Esophagus muscularis mucosa (tissue), 4 donors: ENCODE measurements at places on chromosomes 16 and 17.
A peak's percentile ranks its signal among the peaks of the same experiment; 100 is the strongest.

DNA sequence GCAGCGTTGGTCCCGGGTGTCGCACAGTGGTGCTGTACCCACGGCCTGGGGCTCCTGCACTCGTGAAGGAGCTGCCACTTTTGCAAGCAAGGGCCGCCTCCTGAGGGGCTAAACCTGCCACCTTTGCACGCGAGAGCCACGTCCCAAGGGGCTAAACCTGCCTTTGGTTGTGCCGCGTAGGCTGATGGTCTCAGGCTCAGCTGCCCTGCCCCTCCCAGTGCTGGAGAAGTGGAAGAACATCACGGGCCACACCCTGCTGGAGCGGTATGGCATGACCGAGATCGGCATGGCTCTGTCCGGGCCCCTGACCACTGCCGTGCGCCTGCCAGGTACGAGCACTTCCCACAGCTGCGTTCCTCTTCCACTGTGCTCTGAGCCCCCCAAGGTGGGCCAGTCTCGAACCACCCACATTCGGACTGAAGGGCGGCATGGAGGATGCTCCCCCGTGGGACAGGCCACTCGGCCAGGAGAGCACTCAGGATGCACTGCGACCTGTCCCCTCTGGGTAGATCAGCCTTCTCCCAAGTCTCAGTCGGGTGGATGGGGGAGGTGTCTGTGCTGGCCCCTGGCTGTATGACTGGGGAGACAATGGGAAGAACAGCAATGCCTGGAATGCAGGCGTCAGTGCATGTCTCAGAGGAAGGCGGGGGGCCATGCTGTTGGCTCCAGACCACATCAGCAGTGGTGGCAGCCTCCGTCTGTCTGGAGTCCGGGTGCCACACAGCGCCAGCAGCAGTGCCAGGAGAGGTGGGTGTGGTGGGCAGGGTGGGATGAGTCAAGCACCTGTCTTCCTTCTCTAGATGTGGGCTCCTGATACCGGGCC is 20.7 kb downstream of the ACSF3 start:
- no peak for DNase-seq

GRCh38 chr16:78184238-78185183 is 85.1 kb downstream of the WWOX start:
- no peak for DNase-seq

DNA sequence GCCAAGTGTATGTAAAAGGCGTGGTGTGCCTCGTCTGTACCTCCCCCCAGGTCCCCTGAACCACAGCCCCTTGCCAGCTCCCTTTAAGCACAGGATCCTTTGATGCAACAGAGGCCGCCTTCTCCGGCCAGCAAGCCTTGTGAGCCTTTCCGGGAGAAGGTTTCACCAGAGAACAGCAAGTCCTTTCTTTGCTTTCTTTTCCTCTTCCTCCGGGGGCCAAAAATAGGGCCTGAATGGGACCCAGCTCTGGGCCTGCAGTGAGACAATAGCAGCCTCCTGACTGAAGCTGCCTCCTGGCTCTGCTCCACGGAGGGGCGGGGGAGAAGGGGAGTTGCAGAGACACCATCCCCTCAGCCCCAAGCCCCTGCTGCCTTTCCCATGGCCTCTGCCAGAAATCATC is 9.0 kb downstream of the ADGRG1 start:
- DNase-seq: no peak

DNA sequence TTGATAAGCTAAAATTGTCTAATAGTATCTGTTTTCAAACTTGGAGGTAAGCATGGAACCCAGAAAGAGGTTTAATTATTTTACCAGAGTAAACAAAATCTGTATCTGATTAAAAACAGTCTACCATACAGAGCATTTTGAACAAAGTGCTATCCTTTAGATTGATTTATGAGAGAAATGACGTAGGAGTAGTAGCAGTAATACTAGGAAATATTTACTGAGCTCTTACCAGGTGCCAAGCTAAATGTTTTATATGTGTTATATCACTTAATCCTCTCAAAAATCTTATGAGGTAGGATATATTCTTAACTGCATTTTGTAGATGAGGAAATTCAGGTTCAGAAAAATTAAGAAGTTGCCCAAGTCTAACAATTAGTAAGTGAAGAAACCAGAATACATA is 186.4 kb upstream of the NOG start:
- no peak for DNase-seq

GRCh38 chr16:49280105-49280741 is 1.4 kb downstream of the CBLN1 start:
- DNase-seq: peak; percentile 88

DNA sequence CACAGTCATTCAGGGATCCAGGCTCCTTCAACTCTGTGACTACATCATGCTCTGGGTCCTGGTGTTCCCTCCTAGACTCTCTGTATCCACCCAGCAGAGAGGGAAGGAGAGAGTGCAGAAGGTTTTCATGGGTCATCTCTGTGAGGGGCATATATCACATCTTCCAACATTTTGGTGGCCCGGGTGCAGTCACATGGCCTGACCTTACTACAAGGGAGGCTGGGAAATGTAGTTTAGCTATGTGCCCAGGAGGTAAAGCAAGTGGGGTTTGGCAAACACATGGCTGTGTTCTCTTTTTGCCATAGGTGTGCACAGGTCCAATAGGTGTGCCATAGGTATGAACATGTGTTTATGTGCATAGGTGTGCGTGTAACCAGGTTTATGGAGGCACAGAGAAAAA is 222.2 kb upstream of the EEF2KMT start:
- no peak for DNase-seq

DNA sequence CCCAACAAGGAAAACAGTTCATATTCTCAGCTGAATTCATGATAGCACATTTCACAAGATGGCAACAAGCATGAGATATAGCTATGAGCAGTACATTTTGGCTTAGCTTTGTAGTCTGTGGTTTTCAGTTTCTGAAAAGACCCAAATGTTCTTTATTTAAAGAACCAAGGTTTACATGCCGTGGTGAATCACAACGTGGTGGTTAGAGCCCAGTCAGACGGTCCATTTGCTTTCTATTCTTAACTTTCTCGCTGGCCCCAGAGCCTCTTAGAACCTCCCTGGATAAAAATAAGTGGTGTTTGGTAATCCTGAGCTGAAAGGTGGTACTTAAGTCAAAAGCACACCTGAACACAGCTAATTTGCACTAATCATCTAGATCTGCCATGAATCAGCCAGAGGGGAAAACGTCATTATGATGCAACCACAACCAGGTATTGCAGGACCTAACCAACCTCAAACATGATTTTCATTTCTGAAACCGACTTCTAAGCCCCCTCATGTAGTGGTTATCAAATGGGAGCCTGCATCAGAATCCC is 18.6 kb upstream of the HAPSTR1 start:
- DNase-seq: no peak

GRCh38 chr16:88553739-88554138 is 16.5 kb upstream of the ZC3H18 start:
- no peak for DNase-seq

DNA sequence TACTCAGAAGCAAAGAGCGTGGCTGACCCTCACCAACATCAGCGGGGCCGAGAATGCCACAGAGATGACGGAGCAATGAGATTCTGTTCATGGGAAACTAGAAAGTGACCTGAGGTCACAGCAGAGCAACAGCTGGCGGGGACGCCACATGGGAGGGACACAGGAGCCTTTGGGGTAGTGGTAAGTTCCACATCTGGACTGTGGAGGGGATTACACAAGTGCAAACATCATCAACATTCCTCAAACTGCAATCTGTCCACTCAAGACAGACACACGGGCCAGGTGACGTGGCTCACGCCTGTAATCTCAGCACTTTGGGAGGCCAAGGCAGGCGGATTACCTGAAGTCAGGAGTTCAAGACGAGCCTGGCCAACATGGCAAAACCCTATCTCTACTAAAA is 11.2 kb downstream of the HAGH start:
- no peak for DNase-seq

- no peak for DNase-seq
Observed at GRCh38 chr17:80558046-80558445, 13.4 kb downstream of the RPTOR start.

- no peak for DNase-seq
Observed at GRCh38 chr16:14131774-14132695, 60.9 kb downstream of the MRTFB start.

GRCh38 chr16:71188956-71189712 is 41.4 kb downstream of the HYDIN start:
- DNase-seq: no peak

GRCh38 chr17:8360751-8361150 is 15.8 kb downstream of the KRABD2 start:
- no peak for DNase-seq

DNA sequence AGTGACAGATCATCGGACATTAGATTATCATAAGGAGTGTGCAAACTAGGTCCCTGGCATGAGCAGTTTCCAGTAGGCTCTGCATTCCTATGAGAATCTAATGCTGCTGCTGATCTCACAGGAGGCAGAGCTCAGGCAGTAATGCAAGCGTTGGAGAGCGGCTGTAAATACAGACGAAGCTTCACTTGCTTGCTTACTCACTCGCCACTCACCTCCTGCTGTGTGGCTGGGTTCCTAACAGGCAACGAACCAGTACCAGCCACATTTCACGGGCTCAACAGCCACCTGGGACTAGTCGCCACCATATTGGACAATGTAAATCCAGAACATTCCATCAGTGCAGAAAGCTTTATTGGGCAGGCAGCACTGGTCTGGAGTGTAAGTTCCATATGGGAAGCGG is 7.7 kb downstream of the JPH3 start:
- DNase-seq: no peak

DNA sequence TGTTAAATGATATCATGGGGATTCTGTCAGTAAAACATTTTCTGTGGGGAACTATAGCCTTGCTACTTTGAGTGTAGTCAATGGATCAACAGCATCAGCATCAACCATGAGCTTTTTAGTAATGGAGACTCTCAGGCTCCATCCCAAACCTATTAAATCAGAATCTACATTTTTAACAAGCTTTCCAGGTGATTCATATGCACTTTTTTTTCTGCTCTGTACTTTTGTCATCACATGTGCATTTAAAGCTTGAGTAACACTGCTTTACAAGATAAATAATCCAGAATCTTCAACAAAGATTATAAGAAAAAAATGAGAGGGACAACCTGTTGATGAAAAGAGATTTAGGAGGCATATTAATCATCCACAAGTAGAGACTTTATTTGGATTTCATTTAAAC is 23.5 kb downstream of the NUP93 start:
- DNase-seq: no peak

DNA sequence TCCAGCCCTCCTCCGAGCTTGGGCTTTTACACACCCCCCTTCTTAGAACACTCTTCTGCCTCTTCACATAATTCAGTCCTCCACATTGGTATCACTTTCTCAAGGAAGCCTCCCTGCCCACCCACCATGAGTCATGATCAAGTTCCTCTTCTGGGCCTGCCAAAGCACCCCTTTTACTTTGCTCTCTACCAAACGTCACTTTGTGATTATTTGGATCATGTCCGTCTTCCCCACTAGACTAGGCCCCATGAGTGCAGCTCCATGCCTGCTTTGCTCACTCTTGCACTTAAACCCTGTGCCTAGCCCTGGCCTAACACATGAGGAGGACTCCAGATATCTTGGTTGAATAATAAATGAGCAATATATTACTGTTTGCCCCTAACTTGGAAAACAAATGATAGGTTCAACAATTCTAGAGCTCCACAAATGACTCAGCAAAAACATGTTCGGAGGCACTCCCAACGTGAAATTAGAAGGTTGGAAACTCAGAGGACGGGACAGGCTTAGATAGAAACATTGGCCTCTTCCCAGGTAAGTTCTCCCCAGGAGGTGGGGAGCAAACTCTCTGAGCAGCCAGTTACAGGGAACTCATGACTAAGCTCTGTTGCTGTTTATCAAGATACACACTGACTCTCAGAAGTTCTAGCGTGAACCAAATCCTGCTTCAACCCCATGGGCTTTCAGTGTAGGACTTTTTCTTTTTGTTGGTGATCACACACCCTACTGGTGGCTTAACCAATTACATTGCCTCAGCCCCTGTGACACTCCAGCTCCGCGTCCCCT is 28.3 kb downstream of the G6PC1 start:
- DNase-seq: peak; percentile 93

DNA sequence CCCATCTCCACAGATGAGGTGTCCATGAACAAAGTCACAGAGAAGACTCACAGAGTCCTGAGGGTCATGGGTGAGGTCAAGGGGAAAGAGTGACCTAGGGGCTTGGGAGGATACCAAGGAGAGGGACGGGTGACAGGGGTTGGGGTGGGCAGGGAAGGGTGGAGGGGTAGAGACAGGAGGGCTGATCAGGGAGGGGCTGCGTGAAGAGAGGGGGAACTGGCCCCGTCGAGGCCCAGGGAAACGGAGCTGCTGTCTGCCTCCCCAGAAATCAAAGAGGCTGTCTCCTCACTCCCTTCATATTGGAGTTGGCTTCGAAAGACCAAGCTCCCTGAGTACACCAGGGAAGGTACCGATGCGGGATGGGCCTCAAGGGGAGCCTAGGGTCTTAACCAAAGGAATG is 617 bp downstream of the TMEM95 start:
- DNase-seq: no peak

DNA sequence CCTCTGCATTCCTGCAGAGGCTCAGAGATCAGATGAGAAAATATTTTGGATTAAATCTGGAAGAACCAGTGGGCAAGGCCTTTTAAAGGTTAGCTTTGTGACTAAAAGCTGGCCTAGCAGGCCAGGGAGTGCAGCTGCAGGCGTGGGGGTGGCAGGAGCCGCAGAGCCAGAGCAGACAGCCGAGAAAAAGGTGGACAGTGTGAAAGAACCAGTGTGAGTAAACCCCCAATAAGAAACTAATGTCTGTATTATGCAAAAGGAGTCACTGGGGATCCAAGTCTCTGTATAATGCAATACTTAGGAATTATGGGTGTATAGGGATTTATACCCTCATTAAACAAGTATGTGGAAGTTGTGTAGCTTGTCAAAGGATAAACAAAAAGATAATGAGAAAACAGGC is 21.4 kb upstream of the SPACA3 start:
- no peak for DNase-seq

DNA sequence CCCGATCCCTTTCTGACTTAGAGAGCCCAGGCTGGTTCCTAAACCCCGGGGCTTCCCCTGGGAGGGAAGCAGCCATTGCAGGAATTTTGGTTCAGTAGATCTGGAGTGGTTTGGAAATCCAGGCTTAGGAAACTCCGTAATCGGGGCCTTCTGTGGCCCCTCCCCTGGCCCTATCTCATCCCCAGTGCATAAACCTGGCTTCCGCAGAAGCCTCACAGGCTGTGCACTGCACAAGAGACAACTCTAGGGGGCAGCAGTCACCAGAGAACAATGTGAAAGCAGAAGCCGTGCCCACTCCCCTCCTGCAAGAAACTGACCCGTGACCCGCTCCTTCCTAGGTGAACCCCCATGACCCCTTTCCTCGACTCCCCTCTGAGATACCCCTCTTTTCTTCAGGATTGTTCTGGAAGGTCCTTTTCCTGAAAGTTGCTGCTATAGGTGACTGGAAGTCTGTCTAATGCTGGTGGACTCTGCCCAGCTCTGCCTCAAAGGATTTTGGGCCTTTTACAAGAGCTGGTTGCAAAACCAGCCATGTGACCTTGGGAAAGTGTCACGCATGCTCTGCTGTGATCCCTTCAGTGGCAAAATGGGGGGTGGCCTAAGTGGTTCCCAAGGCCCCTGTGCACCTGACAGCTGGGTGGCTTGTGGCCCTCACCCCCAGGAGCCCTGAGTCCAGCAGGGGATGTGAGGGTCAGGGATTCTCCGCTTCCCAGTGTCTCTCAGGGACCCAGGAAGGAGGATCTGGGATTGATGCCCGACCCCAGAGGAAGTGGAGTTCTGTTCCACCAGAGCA is 14.4 kb downstream of the GUCY2D start:
- DNase-seq: no peak

GRCh38 chr17:77256710-77257109 is 115.9 kb downstream of the SEC14L1 start:
- no peak for DNase-seq
